LHCN-M2 (cell line): ENCODE measurements at places on chromosomes 3 and 15. TPM values are rescaled to one million over a fixed set of nuclear protein-coding genes. Genes with fewer than 3 reads are reported as not detected.

DNA sequence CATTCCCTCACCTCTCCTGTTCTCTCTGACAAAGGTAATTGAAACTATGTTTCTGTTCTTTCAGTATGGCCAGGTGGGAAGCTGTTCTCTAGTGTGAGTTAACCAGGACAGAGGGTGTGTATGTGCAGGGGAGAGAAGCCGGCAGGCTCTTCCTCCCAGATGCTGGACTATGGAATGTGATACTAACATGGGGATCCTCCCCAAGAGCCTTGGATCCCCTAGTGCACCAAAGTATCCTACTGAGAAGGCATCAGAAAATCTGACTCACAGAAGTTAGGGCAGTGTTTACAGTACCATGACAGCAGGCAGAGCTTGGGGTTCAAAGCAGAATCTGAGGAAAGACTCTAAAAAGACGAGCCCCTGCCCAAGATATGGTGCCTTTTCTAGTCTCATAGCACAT lies 123.1 kb downstream of the APBA2 start:
- no peak for DNase-seq

DNA sequence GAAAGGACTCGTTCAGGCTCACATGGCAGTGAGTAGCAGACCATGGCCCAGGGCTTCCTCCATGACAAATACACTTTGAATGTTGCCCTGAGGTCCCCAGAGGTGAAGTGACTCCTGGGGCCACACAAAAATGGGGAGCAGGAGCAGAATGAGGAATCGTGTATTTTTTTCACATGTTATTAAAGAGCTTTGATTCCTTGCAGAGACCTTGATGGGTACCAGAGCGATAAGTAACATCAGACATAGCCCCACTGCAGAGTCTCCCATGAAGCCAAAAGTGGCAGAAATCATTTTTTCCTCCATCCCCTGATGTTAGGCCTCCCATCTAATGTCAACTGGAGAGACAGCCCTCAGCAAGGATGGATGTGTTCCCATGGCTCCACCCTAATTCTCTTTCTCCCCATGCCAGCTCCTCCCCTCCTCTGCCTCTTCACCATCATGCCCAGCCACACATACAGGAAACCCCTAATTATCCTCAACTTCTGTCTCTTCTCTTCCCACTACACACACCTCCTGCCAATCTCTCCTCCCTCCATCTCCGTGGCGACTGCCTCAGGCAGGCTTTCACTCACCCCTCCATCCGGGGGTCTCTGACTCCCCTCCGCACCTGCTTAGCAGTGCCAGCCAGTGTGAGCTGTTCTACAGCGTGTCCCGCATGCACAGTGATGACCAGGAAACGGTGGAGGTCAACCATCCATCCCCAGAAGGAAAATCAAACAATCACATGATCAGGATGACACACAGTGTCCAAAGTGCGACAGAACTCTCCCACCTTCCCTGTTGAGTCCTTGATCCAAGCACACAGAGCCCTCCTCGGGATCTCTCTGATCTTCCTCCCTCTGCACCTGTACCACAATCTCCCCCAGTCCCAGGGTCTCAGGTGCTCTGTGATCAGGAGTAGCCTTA lies 7.1 kb upstream of the SSUH2 start:
- no peak for DNase-seq

DNA sequence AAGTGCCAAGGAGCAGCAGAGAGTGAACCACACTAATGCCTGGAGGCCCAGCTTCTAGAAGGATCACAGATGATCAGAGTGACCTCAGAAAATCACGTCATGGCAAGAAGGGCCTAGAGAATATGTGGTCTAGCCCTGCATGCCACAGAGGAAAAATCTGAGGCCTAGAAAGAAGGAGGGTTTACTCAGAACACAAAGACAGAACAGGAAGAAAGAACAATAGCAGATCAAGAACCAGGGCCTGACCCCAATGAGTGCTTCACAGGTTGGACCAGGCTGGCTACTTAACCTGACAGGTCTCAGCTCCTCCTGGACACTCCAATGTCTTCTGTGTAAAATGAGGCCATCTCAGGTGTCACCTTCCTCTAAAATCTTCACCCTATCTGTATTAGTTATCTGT lies 14.2 kb downstream of the RAB6B start:
- no peak for DNase-seq

- no peak for DNase-seq
Measured at GRCh38 chr3:9330166-9330703, 32.6 kb upstream of the THUMPD3 start.

- no peak for DNase-seq
Measured at GRCh38 chr15:31483986-31484951, 157.6 kb downstream of the KLF13 start.

GRCh38 chr15:90581771-90582352 lies 52.1 kb downstream of the CRTC3 start:
- no peak for DNase-seq

DNA sequence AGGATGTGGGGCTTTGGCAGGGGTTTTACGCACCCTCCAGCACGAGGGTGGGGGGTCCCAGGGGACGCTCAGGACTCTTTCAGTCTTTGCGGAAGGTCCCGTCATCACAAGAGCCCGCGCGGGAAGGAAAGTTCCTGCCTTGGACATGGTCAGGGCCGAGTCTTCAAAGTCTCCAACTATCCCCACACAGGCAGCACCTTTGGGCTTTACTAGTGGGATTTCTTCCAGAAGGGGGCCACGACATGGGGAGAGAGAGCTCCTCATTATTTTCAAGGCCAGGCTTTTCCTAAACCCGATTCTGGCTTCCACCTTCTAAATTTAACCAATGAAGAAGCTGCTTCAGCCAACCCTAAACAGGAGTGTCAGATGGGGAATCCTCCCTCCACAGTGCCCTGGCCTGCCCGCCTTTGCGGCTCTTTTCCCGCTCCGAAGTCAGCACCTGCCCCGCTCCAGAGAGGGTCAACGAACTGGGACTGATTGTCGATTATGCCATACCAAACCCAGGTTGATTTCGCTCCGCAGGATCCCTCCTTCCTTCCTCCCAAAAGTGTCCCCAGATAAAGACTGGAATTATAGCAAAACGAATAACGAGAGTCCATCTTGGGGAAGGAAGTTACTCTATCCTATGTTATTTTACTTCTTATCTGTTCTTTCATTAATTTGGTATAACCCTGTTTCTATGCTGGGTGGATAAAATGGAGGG lies 11.0 kb downstream of the SHOX2 start:
- no peak for DNase-seq

DNA sequence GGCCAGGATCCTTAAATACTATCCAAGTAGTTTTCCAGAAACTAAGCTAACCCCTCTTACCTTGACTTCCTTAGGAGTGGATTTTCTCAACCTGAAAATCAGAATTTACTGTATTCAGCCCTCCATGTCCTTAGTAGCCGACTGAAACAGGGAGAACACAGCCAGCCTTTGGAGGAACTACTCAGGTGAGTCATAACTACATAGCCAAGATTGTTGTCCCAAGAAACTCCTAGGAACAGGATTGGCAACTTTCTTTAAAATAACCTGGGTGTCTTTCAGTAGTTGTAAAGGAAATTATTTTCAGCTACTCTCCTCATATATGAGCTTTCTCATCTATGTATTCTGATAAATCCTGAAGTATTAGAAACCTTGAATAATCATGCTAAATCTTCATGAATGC lies 22.3 kb downstream of the FANCD2OS start:
- DNase-seq: no peak

DNA sequence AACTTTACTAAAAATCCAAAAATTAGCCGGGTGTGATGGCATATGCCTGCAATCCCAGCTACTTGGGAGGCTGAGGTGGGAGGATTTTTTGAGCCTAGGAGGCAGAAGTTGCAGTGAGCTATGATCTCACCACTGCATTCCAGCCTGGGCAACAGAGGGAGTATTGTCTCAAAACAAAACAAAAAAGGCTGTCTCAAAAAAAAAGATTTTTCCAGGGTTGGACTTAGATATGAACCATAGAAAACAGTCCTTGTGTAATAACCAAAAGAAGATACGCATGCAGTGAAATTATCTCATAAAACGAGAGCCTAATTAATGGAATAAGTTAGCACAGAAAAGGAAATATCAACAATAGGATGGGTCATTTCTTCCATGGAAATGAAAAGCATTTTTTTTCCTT lies 320.4 kb upstream of the RASGRP1 start:
- DNase-seq: no peak

- DNase-seq: no peak
Measured at GRCh38 chr3:77917225-77917624, 877.3 kb downstream of the ROBO2 start.

DNA sequence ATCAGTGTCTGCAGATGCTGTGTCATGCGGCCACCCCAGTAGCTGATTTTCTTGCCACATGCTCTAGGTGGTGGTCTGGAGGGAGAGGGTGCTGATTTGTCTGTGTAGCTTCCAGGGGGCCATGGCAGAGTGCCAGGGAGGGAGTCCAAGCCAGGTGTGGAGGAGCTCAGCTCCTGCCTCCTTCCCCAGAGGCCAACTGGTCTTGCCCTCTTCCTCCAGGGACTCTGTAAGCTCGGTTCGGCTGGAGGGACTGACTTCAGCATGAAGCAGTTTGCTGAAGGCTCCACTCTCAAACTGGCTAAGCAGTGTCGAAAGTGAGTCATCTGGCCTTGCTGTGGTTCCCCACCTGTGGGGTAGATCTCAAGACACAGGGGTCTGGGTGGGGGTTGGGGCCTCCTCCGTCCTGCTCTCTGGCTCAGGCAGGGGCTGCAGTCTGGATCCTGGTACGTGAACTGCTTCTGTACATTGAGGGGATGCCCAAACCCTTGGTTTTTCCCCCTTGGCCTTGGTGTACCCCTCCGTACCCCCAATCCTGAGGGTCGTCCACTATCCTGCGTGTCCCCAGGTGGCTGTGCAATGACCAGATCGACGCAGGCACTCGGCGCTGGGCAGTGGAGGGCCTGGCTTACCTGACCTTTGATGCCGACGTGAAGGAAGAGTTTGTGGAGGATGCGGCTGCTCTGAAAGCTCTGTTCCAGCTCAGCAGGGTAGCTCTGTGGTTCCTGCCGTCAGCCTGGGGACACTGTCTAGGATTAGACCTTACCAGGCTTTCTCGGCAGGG lies 6.9 kb upstream of the RCCD1 start:
- DNase-seq: no peak

GRCh38 chr3:9595877-9596276 lies 42.3 kb upstream of the LHFPL4 start:
- no peak for DNase-seq

- no peak for DNase-seq
Measured at GRCh38 chr3:45443459-45443858, 55.1 kb downstream of the LARS2 start.

DNA sequence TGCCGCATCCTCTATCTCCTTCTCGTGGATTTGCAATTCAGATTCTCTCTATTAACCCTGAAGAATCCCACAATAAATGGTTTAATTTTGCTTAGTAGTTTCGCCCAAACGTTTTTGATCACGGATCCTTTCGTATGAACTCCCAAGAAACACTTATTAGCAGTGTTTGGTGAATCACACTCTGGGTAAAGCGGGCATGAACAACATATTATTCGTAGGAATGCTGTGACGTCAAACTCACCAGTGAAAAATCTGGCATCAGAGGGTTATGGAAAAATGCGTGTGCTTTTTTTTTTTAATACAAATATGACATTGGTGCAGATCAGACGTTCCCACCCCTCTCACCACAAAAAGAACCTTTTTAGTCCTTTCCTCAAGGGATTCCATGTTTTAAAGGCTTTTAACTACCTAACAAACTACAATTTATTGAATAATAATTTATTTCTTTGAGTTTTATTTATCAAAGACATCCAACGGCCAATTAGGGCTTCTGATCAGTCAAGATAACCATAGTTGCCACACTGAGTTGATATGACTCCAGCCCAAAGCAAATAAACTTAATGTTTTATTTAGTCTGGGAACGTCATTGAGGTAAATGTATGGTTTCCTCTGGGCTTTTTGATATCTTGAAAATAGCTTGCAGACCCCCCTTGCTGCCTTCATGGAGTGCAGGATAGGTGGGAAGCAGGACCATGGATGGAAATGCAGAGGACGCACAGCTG lies 45.5 kb upstream of the CGNL1 start:
- no peak for DNase-seq

DNA sequence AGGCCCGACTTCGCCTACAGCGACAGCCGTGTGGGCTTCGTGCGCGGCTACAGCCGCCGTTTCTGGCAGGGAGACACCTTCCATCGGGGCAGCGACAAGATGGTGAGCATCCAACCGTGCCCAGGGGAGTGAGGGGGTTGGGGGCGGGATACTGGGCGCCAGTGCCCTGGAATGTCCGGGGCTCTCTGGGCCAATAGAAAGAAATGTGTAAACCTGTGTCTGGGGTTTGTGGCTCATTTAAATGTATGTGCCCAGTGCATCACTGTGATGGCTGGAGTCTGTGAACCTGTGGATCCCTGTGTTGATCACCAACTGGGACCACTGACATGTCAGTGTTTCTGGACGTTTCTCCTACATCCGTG lies 423 bp downstream of the CHAC1 start:
- no peak for DNase-seq

DNA sequence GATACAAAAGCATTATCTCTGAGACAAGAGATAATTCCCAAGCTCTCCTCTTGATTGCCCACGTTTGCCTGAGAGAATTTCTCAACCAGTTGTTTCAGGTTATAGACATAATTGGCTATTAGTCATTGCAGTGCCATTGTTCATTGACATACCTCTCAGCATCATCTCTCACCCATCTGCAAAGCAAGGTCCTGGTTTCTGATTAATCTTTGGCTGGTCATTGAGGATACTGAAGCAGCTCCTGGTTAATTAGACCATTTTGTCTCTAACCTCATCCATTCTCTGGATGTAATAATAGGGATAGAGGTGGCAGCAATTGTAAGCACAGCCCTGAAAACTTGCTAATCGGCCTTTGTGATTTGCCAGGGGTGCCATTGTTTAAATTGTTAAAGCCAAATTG lies 104.2 kb downstream of the CNTN6 start:
- DNase-seq: no peak

DNA sequence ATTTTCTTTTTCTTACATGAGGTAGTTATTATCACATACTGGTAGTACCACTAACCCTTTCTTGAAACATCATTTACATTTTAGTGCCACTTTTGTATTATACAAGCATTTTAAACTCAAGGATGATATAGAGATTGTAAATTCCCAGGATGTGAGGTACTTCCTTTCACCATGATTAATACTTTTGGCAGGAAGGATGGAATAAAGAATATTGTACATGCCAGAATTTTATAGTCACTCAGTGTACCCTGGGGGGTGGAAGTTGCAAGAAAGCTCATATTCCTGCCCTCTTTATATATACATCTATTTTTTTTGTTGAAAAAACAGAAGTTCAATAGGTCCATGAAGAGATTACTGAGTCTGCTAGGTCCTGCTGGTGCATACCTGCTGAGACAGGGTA lies 141.0 kb upstream of the PLSCR5 start:
- peak; percentile 54 for DNase-seq

- peak; percentile 19 for DNase-seq
Measured at GRCh38 chr3:124700880-124701684, 29.2 kb upstream of the UMPS start.

- DNase-seq: no peak
Measured at GRCh38 chr3:55562700-55563099, 75.6 kb upstream of the WNT5A start.

The RGMA gene
- total RNA-seq: 1.7 TPM in 1 of 2 replicates, not detected in the other

The GOLGA8T gene
- total RNA-seq: not detected in 2 replicates

The GRIP2 gene
- total RNA-seq: not detected in 2 replicates

The PP2D1 gene
- total RNA-seq: not detected in 2 replicates

The BNC1 gene
- total RNA-seq: 11.5 and 13.8 TPM in 2 replicates

The HRG gene
- 0.06 TPM in 1 of 2 replicates, not detected in the other for total RNA-seq

The CHCHD6 gene
- 23.5 and 25.5 TPM in 2 replicates for total RNA-seq

The GPR149 gene
- total RNA-seq: not detected in 2 replicates

The DTX3L gene
- total RNA-seq: 13.2 and 24.9 TPM in 2 replicates

The LEKR1 gene
- 0.34 and 1.5 TPM in 2 replicates for total RNA-seq

The SCN5A gene
- 39.0 and 45.9 TPM in 2 replicates for total RNA-seq
